Activated CD4-positive, alpha-beta T cell treated with anti-CD3 and anti-CD28 coated beads, Interleukin-2, amount 50 U/mL, for 4 hours (primary cell): ENCODE measurements at places on chromosomes 1 and 21.

- DNase-seq: peak; percentile 31
Measured at GRCh38 chr1:41728403-41729202, 190.1 kb downstream of the HIVEP3 start.

GRCh38 chr1:232872738-232873137, 67.5 kb downstream of the MAP10 start:
- DNase-seq: no peak

- DNase-seq: no peak
Measured at GRCh38 chr1:1841575-1841995, 49.3 kb downstream of the GNB1 start.

DNA sequence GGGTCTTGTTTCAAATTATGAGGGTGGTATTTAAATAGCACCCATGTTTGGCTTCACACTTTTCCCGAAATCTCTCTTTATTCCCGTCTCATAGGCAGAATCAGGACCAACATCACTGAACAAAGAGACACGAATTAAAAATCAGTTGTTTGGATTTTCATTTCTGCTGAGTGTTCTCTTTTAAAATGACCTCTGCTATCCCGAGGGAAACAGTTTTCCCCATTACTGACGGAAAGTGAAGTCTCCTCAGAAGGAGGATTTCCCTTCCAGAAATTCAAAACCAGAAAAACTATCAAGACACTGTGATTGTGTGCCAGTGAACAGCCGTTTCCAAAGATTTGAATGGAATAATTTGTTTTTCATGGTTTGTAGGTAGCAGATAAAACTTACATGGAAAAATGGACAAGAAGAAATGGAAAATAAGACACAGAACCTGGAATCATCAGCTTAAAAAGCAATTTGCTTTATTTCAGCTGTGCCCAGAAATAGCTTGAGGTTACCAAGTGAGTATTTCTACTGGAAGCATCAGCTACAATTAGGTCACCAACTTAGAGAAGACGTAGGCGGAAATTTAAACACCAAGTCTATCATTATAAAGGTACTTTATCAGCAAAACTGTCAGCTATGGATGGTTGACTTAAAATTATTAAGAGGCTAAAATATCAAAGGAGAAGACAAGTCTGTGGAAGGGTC, 68.5 kb downstream of the RUNX1 start:
- no peak for DNase-seq

- DNase-seq: no peak
Measured at GRCh38 chr1:76317299-76317900, 242.9 kb downstream of the ST6GALNAC3 start.

DNA sequence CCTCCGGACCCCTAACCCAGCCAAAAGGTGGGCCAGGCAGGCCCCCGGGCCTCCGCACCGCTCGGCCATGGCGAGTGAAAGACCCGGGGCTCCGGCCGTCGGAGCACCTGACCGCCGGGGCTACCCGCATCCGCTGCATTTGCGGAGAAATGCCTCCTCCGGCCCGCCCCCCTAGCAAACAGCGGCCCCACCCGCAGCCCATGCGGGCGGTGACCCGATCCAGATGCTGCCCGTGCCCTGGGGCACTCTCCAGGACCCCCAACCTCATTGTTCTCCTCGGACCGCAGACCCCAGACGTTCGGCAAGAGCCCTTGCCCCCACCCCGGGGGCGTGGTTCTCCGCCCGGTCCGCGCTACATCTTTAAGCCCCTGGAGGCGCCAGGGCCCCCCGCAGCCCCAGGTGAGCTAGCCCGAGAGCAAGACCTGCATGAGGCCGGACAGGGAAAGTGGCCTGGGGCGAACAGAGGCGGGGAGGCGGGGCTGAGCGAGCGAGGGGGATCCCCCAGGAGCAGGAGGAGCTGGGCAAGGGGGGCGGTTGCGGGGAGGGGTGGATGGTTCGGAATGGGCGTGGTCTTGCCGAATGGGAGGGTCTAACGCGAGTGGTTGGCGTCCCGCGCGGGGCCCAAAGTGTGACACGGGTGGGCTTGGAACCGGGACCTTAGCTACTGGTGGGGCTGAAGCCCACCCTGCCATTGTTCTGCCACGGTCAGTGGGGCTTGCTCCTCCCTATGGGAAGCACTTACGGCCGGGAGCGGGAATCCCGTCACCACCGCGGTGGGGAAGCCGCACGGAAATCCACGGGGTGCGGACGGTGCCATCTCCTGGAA, 6.3 kb upstream of the CRYBG2 start:
- peak; percentile 33 for DNase-seq

- no peak for DNase-seq
Measured at GRCh38 chr1:214505134-214505533, 46.3 kb downstream of the PTPN14 start.

DNA sequence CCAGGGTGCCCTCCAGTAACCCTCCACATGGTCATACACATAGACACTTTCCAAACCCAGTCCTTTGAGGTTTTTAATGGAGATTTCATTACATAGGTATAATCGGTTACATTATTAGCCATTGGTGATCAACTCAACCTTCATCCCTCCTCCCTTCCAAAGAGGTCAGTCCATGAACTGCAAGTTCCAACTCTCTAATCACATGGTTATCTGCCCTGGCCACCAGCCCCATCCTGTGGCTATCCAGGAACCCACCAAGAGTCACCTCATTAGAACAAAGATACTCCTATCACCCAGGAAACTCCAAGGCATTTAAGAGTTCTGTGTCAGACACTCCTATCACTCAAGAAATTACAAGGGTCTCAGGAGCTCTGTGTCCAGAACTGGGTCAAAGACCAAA, 12.2 kb downstream of the ATP1A4 start:
- DNase-seq: no peak

- no peak for DNase-seq
Measured at GRCh38 chr1:114290776-114291175, 137.1 kb upstream of the SYT6 start.

- no peak for DNase-seq
Measured at GRCh38 chr1:111446967-111447892, 1.8 kb downstream of the WDR77 start.

- DNase-seq: no peak
Measured at GRCh38 chr1:51607681-51608095, 9.2 kb upstream of the OSBPL9 start.

DNA sequence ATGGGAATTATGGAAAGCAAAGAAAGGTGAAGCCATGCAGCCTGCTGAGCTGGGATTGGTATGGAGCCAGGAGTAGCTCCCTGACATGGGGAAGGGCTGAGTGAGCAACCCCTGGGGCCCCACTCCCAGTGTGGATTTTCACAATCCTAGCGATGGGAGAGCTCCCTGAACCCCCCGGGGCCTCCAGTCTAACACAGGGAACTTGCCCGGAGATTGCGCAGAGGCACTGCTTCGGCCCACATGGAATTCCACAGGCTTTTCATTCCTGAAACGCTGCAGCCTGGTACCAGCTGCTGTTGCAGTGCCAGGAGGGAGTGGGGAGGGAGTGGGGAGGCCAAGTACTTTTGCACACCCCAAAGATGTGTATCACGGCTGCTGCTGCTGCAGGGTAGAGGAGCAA, 110.4 kb upstream of the C21orf91 start:
- no peak for DNase-seq

- no peak for DNase-seq
Measured at GRCh38 chr1:91507328-91507727, 6.7 kb downstream of the CDC7 start.

GRCh38 chr1:7110321-7110720, 325.1 kb downstream of the CAMTA1 start:
- no peak for DNase-seq

- DNase-seq: no peak
Measured at GRCh38 chr1:5914676-5915365, 77.4 kb downstream of the NPHP4 start.

DNA sequence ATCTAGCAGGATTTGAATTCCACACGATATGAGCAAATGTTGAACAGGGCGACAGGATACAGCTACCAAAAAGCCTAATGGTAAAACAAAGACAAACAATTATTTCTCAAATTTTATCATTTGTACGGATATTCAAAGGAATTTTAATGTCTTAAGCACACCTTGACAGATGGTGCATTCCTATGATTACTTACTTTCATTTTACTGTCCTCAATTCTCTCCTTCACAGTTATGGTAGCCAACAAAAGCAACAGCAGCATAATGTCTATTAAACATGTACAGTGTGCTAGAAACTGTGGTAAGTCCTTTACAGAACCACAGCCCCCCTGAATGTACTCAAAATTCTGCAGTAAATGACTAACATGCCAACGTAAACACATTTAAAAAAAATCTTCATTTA, 365.8 kb downstream of the SMYD3 start:
- DNase-seq: no peak

GRCh38 chr1:88873737-88874349, 17.5 kb downstream of the GTF2B start:
- DNase-seq: no peak
